ENCODE measurements at places on chromosomes 13 and 19. TPM values are rescaled to one million over a fixed set of nuclear protein-coding genes. Genes with fewer than 3 reads are reported as not detected.

GRCh38 chr13:30388406-30389283 is 33.6 kb upstream of the UBE2L5 start:
- no peak for DNase-seq

- no peak for DNase-seq
These were observed 3.8 kb downstream of the LILRA4 start for GRCh38 chr19:54335164-54335563.

DNA sequence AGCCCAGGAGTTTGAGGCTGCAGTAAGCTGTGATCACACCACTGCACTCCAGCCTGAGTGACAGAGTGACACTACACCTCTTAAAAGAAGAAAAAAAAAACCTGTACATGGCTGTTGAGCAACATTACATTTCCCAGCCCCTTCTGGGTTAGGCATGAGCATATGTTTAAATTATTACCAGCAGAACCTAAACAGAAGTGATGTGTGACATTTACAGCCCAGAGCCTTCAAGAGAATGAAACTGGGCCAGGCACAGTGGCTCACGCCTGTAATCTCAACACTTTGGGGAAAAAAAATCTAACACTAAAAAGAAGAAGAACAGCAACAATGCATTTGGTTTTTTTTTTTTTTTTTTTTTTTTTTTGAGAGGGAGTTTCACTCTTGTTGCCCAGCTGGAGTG is 38.3 kb downstream of the MRPS31 start:
- DNase-seq, result no peak

DNA sequence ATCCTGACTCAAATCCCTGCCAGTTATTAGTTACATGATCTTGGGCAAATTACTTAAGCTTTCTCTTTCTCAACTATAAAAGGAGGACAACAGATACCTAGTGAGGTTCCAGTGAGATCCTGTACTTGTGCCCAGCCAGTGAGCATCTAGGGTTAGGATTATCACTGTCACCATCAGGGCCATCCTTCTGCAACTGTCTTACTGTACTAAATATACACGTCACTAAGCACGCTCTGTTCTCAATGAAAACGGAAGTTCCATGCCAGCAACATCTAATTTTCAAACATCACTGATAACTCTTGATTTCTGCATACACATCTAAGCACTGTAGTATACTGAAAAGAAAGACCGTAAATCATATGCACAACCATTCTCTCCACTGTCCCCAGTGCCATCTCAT is 70.0 kb downstream of the FOXO1 start:
- DNase-seq, result no peak

DNA sequence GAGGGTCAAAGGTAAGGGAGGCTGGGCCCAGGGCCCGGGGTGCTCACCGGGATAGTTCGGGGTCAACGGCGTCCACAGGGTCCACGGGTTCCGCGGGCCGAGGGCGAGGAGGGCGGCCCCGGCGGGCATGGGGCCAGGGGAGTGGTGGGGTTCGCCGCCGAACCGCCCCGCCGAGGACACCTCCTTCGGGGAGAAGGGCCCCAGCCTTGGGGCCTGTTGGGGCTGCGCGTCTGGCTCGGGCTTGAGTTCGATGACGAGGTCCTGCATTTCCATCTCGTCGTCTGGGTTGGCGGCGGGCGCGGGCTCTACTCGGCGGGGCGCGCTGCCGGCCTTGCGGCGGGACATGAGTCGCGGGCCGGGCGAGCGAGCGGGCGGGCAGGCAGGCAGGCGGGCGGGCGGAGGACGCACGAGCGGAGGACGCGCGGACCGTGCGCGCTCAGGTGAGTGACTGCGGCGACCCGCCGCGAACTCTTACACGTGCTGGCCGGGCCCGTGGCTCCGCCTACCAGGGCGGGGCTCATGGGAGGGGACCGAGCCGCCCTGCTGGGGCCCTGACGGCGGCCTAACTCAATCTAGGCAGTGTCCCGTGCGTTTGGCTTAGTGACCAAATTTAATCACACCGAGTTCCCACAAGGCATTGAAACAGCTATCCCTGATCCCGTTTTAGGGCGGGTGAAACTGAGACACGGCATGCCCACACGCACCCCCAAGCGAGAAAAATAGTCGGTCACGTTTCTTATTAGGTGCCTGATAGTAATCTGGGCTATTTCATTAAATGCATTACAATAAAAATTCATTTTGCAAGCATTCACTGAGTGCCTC is at the start of gene ZNF296:
Gene ZNF296 (minus strand): TSS at position 450 of the 822 bp plus-strand sequence. CDS start 105 bp downstream, at position 345.
- DNase-seq, result peak; percentile 87

The CEACAM19 gene
- total RNA-seq, result 0.34 TPM

GRCh38 chr19:47598407-47599349 is 10.3 kb upstream of the BICRA start:
- DNase-seq, result no peak

The ZNF426 gene
- total RNA-seq, result 14.6 TPM

- DNase-seq, result no peak
These were observed 47.9 kb downstream of the COL4A1 start for GRCh38 chr13:110258876-110259631.

The LILRA6 gene
- total RNA-seq, result not detected

DNA sequence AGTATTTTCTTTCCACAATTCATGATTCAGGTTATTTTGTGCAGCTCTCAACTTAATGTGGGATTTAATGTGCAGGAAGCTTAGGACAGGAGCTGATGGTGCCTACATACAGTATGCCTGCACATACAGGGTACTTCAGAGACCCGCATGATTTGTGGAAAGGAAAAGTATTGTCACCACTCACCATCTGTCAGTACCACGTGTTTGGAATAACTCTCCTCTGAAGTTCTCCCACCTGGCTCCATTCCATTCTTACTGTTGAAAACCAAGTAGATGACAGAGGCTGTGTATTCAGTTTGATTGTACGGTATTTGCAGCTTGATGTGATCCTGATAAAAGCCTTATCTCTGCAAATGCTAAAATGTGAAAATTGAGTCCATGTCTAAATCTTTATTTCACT is 85.7 kb downstream of the ZAR1L start:
- no peak for DNase-seq

The MUC16 gene
- under 0.01 TPM for total RNA-seq

The CBLC gene
- total RNA-seq, result not detected

The OR10H1 gene
- not detected for total RNA-seq

- DNase-seq, result no peak
These were observed 4.2 kb downstream of the SSBP4 start for GRCh38 chr19:18423258-18424020.

DNA sequence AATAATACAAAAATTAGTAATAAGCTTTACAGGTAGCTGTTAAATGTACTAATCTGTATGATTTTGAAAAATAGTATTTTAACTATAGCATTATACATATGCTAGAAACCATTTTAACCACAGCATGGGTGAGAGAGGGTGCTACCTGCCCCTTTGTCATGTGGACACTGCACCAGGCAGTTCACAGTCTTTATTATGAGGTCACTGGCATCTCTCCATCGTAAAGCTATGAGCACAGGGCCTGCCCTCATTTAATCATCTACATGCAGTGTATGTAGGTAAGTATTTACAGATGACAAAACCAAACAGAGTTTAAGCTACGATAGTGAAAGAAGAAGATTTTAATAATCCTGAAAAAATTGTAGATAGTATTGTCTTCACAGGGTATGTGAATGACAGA is 21.7 kb downstream of the EDNRB start:
- DNase-seq, result no peak

The FBN3 gene
- total RNA-seq, result 0.03 TPM

DNA sequence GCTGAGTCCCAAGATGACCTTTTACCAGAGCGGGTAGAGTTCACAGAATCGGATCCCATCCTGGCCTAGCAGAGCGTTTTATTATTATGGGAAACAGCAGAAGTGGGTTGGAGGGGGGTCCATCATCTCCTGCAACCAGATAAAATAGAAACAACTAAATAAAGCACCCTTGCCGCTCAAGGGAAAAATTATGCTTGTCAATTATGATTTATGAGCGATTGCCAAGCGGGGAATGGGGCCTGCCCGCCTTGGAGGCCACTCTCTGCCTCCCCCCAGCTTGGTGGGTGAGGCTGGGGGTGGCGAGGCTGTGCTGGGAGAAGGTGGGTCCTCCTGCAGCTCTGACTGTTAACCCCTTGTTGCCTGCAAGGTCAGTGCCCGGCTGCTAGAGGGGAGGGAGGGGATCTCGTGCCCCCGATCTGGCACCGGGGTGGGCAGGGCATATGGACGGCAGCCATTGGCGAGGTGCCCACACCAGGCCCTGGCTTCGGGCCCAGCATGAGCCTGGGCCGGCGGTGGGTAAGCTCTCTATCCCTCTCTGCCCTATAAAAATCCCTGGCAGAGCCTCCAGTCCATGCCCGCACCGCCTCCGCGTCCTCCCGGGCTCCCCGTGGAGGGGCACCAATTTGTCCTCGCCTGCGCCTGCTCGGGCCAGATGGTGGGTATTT is 129.1 kb downstream of the URI1 start:
- DNase-seq, result no peak

The WDR88 gene
- total RNA-seq, result not detected

The SPC24 gene
- 94.0 TPM for total RNA-seq

GRCh38 chr13:59750860-59751259 is 412.9 kb downstream of the DIAPH3 start:
- DNase-seq, result no peak

- no peak for DNase-seq
These were observed 110.2 kb downstream of the TEX26 start for GRCh38 chr13:31042481-31043165.

The PEX11G gene
- 1.5 TPM for total RNA-seq

DNA sequence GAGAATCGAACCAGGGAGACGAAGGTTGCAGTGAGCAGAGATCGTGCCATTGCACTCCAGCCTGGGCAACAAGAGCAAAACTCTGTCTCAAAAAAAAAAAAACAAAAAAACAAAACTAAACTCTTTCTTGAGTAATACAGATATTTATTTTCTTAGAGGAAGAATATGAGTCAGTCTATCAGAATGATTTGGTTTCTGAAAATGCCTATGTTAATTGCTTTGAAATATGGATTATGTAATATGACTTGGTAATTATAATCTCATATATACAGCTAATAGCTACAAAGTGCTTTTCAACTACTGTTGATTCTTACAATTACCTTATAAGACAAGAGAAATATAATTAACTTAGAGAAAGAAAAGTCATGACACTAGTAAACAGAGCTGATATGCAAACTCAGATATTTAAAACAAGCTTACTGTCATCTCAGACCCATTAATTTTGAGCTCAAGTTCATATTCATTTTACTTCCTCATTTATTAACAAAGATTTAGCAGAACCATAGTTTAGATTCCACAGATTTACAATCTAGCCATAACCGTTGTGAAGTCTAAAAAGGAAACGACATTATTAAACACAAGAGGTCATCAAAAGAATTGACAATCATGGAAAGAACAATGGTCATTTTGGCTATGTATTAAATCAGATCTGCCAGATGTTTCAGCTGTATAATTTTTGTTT is 88.0 kb downstream of the TBC1D4 start:
- DNase-seq, result no peak

DNA sequence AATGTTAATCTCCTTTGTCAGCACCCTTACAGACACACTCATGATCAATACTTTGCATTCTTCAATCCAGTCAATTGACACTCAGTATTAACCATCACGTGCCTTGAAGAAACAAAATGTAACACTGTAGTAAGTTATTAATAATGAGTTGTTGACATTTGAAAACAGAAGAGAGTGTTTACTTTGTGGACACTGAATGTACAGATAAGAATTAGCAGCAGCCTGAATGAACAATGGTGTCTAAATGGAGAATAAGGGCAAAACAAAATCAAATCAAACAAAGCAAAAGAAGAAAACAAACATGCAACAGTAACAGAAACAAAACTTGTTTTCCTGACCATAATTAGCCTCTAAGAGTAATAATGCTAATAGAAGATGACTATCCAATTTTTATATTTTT is 1191.1 kb upstream of the MIR17HG start:
- DNase-seq, result no peak

DNA sequence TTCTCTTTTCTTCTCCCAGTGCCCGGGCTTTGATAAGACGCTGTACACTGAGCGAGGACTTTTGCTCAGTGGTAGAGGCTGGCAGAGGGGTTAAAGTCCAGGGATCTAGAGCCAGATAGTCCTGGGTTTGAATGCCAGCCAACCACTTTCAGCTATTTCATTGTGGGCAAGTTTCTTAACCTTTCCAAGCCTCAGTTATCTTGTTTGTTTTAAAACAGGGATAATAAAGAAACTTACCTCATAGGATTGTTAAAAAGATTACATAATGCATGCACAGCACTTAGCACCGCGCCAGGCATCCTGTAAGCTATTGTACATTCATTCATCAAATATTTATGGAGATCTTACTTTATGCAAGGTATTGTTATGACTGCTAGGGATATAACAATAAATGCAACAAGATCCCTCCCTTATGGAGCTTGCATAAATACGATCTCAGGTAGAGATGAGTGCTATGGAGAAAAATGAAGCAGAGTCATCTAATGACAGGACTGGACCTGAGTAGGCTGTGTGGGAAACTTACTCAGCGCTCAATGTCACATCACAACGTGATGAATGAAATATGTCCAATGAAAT is 70.8 kb downstream of the LNX2 start:
- DNase-seq, result no peak

The RXFP2 gene
- total RNA-seq, result not detected

The CAMSAP3 gene
- 0.34 TPM for total RNA-seq

The BAX gene
- 336 TPM for total RNA-seq

- DNase-seq, result peak; percentile 30
These were observed 3.5 kb downstream of the IER2 start for GRCh38 chr19:13153569-13154240.

Data from activated CD8-positive, alpha-beta T cell treated with anti-CD3 and anti-CD28 coated beads, Interleukin-2, amount 10 ng/mL, durations not matched to agents 7 days and 5 days (primary cell).